Stimulated activated CD8-positive, alpha-beta memory T cell treated with anti-CD3 and anti-CD28 coated beads, Interleukin-4, amount 100 ng/mL, for 48 hours (primary cell): ENCODE measurements at places on chromosomes 13 and 19.

- no peak for DNase-seq
Measured at GRCh38 chr19:13951799-13952153, 533 bp upstream of the DCAF15 start.

GRCh38 chr13:46129955-46130618 is 25.3 kb upstream of the CPB2 start:
- DNase-seq: no peak

- no peak for DNase-seq
Measured at GRCh38 chr19:35011091-35011689, 11.1 kb downstream of the GRAMD1A start.

DNA sequence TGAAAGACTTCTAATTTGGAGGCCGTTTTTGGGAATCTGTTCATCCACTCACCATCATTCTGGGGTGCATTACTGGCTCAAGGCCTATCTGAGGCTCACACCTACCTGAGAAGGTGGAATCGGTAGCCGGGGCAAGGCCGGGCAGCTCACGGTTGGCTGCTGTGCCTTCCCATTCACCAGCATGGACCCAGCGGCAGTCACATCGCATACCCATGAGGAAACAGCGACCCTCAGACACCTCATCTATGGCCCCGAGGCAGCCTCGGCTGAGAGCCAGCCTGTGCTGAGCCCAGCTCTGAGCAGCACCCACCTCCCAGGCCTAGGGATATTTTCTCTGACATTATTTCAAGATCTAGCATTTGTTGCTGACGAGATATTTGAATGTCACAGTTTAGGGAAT is 130.5 kb downstream of the ATP11A start:
- DNase-seq: no peak

- DNase-seq: no peak
Measured at GRCh38 chr13:32264407-32264806, 50.8 kb downstream of the ZAR1L start.

- peak; percentile 58 for DNase-seq
Measured at GRCh38 chr19:7507884-7508283, 8.0 kb upstream of the ZNF358 start.

DNA sequence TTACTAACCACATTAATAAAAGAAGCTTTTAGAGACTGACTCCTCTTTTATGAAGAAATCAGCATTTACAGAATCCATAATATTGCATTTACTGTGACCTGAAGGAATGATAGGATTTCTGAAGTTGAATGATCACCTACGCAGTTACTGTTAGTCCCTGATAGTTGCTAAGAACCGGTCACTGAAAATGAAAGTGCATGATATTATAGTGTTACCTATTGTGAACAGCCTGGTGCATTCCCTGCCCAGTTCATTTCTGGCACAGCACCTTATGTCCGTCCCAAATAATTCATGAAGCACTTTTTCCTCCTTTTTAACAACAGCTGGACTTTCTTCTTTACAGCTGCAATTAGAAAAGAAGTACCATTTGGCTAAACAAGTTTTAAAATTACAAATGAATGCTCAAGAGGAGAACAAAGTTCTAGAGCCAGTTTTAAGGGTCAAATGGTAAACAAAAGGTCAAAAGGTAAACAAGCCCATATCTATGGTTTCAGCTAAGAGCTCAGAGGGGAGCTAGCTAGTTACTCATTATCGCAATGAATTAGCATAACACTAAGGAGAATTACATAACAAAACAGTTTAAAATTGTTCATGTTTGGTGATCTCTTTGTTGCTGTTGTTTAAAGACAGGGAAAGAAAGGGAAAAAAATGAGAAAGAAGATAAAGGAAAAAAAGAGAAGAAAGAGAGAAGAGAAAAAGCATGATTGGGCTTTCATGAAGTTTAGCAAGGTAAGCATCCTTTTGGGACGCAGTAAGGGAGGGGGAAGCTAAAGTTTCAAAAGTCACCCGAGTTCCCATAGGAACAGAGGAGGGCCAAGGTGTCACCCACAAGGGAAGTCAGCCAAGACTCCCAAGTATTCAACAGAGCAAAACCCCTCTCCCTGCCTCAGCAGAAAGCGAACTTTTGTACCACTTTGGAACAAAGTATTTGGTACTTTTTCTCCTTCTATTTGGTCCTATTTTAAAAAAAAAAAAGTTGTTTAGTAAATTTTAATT is 50.2 kb downstream of the FLT3 start:
- no peak for DNase-seq

DNA sequence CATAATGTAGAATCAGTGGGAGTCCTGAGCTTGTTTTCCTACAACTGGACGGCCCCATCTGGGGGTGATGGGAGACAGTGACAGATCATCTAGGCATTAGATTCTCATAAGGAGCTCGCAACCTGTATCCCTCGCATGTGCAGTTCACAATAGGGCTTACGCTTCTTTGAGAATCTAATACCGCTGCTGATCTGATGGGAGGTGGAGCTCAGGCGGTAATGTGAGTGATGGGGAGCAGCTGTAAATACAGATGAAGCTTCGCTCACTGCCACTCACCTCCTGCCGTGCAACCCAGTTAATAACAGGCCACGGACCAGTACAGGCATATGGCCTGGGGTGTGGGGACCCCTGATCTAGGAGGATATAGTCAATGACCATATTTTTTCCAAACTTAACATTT is 38.8 kb downstream of the RCBTB1 start:
- no peak for DNase-seq

GRCh38 chr13:25657157-25657556 is 285.4 kb downstream of the ATP8A2 start:
- DNase-seq: no peak
